T1000 (cell line): ENCODE measurements at places on chromosomes 7 and 10.
A peak's percentile ranks its signal among the peaks of the same experiment; 100 is the strongest.

DNA sequence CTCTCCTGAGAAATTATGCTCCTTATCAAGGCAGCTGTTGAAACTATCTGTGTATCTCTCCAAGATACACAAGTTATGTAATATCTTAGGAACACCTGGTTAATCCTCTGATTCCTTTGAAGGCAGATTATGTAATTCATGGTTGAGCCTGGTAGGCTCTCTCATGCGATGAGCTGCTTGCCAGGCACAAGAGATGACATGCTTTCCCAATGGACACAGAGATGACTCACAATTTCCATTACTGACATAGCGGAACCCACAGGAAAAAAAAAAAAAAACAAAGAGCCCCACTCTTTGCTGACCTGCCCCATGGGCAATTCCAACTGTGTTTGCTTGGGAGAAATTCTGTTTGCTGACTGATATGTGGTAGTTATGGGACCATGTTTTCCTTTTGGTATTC, 736.4 kb upstream of the PHF14 start:
- peak; percentile 61 for DNase-seq

- no peak for DNase-seq
These were observed 615.3 kb upstream of the MGMT start for GRCh38 chr10:128851726-128852125.

- no peak for DNase-seq
These were observed 217.4 kb downstream of the LRMDA start for GRCh38 chr10:75648854-75649253.

GRCh38 chr10:119655566-119656001, 4.4 kb downstream of the BAG3 start:
- peak; percentile 73 for DNase-seq

GRCh38 chr10:14803827-14804226, 29.1 kb upstream of the FAM107B start:
- no peak for DNase-seq
